ENCODE measurements at places on chromosomes 7 and 10.

GRCh38 chr7:25151773-25152172 is 26.7 kb upstream of the CYCS start:
- no peak for DNase-seq

DNA sequence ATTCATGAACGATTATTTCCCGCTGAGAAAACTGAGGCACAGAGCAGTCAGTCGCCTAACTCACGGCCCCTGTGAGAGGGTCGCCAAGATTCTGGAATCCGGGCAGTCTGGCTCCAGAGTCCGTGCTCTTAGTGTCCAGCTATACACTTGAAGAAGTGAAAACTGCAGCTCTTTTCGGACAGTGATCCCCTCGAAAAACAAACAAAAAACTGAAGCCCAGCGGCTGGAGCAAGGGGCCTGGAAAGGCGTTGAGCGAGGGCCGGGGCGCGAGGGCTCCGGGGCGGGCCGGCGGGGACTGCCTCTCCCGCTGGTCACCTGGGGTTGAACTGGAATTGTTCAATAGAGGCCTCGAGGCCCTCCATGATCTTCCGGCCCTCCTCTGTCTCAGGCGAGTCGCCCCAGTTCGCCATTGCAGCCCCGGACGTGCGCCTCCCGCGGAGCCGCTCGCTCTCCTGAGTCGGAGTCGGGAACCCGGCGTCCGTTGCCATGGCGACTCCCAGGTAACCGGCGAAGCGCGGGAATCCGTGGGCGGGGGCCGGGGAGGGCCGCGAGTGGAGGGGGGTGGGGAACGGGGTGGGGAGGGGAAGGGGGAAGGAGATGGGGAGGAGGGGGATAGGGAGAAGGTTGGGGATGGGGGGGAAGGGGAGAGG is 881 bp downstream of the C10orf67 start:
- peak; percentile 9 for DNase-seq

DNA sequence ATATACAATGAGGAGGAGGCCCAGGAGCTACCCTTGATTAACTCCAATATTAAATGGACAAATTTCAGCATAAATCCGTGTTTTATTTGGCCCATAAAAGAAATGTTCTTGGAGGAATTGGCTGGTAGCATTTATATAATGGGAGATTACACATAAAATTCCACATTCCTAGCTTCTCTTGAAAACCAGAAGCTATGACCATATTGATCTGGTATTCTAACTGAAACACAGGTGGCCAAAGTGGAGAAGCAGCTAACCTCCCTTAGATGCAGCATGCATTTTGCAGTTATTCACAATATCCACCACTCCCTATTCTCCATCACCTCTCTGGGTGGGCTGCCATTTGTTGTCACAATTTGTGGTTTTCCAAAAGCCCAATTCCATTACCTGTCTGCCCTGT is 148.8 kb upstream of the CACNA2D1 start:
- no peak for DNase-seq

DNA sequence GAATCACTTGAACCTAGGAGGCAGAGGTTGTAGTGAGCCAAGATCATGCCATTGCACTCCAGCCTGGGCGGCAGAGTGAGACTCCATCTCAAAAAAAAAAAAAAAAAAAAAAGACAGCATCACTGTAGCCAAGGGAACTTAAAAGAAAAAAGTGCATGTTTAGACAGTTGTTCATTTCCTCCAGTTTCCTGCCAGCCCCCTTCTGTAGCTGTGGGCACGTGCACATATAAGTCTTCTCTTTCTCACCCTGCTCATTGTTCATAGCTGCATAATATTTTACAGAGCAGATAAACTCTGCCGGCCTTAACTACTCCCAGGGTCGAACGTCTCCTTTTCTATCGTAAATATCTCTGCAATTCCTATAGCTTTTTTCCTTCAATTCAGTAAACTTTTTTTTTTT is 132.6 kb downstream of the LHPP start:
- DNase-seq, result no peak

GRCh38 chr7:25624051-25624450 is 395.8 kb upstream of the NPVF start:
- DNase-seq, result no peak

- peak; percentile 51 for DNase-seq
Observed at GRCh38 chr7:76054123-76055120, 6.5 kb downstream of the MDH2 start.

GRCh38 chr10:75407713-75408508 is 6.3 kb upstream of the ZNF503 start:
- DNase-seq, result peak; percentile 67

DNA sequence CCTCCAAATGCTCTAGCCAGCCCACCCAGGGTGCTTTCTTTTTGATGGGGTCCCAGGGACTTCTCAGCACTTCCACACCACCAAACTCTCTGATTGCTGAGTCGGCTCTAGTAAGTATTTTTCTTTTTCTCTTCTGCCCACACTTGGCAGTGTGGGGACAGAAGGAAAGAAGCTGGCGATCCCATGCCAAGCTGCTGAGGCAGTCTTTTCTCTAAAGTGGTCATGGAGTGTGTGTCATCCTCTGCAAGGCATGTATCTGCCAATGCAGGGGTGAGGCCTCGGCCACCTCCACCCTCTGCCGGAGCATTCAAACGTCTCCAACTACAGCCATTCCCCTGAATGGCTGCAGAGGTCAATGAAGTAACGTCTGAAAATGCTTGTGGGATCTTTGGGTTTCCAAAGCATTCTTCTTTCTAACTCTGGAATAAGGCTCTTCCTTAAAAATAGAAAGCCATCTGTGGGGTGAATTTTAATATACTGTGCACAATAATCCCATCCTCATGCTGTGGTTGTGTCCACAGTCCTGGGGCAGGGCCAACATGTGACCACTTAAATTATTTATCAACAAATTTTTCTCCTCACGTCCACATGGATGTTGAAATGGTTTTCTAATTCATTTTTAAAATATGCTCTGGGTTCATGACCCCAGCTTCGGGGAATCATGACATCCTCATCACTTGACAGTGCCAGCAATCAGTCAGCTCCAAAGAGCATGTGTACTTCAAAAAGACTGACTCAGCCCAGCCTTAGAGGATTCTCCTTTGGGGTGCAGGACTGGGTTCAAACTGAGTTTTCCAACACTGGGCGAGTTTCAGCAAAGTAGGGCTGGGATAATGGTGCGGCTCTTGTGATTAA is 171.3 kb upstream of the ITGB1 start:
- DNase-seq, result peak; percentile 100

- DNase-seq, result no peak
Observed at GRCh38 chr7:15854841-15855524, 168.5 kb upstream of the MEOX2 start.

DNA sequence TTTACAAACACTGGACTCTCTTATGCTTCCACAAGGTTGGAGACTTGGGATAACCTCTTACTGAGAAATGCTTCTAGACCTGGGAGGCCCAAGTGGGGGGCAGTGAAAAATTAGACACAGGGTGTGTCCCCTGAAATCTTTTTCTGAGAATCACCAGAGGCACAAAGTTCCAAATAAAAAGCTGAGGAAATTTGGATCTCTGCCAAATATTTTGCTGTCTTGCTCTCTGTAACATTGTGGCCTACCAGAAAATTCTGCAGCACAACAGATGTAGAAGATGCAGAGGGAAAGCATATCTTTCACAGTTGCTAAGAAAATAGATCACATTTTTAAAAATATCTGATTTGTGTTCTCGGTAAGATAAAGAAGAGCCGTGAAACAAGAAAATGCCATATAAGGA is 849.4 kb downstream of the CCSER2 start:
- DNase-seq, result no peak

GRCh38 chr10:132571650-132572544 is 34.3 kb downstream of the INPP5A start:
- peak; percentile 83 for DNase-seq

DNA sequence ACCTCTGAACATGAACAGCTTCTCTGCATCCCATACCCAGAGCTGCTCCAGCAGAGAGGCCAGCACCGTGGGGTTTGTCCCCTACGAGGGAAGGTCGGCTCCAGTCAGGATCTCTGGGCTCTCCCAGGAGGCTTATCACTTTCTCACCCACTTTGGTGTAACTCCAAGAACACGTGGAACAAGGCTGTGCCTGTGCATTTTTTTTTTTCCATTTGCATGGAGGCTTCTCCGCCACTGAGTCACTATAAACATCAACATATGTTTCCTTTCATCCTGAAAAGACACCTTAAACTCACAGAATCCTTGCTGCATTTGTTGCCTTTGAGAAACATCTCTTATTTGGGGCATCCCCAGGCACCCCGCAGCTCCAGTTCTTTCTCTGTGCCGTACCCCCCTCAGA is 29.4 kb upstream of the ECHDC3 start:
- DNase-seq, result no peak

DNA sequence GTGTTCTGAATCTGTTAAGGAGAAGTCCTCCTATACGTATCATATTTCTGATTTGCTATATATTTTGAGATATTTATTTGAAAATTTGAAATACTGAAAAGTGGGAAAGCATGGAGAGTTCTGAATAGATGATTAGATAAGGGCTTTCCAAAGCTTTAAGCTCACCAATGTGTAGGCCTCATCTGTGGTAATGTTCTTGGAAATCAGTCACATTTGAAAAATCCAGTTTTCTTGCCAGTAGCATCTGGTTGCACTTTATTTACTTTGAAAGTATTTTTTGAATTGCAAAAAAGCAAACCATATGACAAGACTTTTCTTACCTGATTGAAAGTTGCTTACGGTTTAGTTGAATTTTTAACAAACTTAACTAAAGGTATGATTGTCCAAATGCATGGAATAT is 21.7 kb downstream of the ADD3 start:
- DNase-seq, result peak; percentile 78

- DNase-seq, result peak; percentile 85
Observed at GRCh38 chr10:61643316-61643751, 19.4 kb upstream of the CABCOCO1 start.

DNA sequence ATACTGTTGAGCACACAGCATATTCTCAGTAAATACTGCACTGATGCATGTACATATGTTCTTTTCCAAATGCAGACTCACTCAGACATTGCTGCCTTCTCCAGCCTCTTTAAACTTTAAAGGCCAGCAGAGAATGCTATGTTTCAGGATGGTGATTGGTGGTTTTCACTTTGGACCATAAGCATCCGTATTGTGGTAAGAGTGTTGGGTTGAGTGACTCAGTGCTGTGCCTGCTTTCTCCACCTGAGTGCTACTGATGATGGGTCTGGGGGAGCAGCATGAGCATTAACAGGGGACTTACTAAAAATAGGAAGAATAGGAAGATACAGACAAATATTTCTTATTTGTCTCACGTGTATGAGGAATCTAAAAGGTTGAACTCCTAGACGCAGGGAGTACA is 56.3 kb upstream of the ZNF92 start:
- DNase-seq, result no peak

DNA sequence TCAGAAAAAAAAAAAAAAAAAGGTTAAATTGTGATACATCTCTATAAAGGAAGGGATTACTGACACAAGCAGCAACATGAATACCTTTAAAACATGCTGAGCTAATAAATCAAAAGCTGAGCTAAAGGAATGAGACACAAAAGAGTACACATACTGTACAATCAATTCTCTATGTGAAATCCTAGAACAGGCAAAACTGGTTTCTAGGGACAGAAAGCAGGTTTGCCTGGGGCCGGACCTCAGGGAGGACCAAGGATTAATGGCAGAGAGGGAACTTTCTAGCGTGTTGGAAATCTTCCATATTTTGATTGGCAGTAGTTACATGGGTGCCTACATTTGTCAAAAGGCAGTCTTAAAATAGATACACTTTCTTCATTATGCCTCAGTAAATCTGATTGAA is 52.5 kb downstream of the KLRG2 start:
- DNase-seq, result no peak

- peak; percentile 32 for DNase-seq
Observed at GRCh38 chr7:155644971-155645509, 579 bp downstream of the RBM33 start.

GRCh38 chr10:34850036-34850435 is 34.9 kb upstream of the PARD3 start:
- DNase-seq, result no peak
